RPMI7951 (cell line): ENCODE measurements at places on chromosomes 5 and 9. TPM values are rescaled to one million over a fixed set of nuclear protein-coding genes. Genes with fewer than 3 reads are reported as not detected.
A peak's percentile ranks its signal among the peaks of the same experiment; 100 is the strongest.

- DNase-seq: no peak
Observed at GRCh38 chr9:18799428-18799827, 233.6 kb downstream of the SAXO1 start.

DNA sequence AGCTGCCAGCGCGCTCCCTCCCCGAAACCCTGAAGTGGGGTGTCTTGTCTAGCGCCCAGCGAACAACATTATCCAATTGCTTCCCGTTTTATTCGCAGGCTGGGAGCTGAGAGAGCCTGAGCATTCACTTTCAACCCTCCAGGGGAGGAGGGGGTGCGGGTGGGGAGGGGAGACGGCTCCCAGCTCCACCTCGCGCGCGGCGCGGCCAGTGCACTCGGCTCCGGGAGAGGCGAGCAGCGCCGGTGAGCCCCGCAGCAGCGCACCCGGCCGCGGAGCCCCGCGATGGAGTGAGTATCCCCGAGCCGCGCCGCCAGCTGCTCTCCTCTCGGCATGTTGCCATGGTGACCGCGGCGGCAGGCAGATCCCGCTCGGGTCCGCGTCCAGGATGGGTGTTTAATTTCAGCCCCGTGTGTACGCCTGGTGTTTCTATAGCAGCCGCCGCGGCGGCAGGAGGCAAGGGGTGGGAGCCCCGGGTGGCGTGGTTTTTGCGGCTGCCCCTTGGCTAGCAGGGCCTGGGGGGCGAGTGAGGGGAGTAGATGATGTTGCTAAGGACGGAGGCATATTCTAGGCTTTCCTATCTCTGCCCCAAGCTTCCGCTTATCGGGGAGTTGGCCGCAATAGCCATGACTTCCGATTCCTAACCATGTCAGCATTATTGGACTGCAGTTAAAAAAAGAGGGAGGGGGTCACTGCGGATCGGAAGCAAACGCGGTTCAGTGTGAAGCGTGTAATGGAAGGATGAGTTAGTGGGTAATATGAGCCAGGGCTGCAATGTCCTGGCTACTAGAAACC is 139.2 kb upstream of the PALM2AKAP2 start:
- peak; percentile 76 for DNase-seq

- DNase-seq: no peak
Observed at GRCh38 chr5:135430135-135430437, 17.1 kb downstream of the DCANP1 start.

DNA sequence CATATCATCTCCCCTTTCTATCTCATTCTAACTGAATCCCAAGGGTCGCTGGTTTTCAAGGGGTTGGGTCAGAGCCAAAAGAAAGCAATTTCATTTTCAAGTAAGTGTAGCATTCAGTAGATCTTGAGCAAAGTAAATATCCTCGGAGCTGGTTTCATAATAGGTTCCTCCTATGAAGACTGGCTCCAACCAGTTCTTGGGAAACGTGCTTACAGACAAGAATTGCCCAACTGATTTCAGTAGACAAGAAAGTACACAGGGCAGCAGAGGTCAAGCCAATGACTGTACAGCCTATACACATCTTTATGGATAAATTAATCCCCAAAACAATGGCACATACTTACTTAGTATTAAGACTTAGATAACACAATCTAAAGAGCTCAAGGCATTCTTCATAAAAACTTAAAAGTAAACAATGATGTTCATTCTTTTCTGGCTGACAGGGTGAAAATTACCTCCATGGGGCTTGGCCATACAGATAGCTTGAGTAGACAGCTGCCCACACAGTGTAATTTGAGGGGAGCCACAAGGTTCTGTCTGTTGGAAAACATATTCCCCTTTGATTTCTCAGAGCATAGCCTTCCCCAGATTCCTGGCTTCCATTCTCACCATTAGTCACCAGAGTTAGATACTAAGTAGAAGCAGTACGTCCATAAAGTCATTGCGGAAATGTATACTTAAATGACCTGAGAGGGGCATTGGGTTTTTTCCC is 163.9 kb downstream of the ARRDC3 start:
- DNase-seq: peak; percentile 50

- no peak for DNase-seq
Observed at GRCh38 chr9:134868751-134869553, 11.7 kb upstream of the FCN2 start.

GRCh38 chr5:74477761-74478160 is 162.8 kb downstream of the ENC1 start:
- no peak for DNase-seq

- peak; percentile 66 for DNase-seq
Observed at GRCh38 chr9:5438301-5439162, 807 bp upstream of the PLGRKT start.

- DNase-seq: peak; percentile 88
Observed at GRCh38 chr5:148910686-148911361, 84.4 kb downstream of the ADRB2 start.

- peak; percentile 89 for DNase-seq
Observed at GRCh38 chr5:74382987-74383593, 257.4 kb downstream of the ENC1 start.

- DNase-seq: no peak
Observed at GRCh38 chr5:95727764-95728191, 3.4 kb upstream of the RHOBTB3 start.

GRCh38 chr5:145936401-145937131 is at the start of gene SH3RF2:
Gene SH3RF2, plus strand, starts transcription at chr5:145936578. Its CDS starts 1,351 bp downstream, at chr5:145937929.
- DNase-seq: peak; percentile 82

DNA sequence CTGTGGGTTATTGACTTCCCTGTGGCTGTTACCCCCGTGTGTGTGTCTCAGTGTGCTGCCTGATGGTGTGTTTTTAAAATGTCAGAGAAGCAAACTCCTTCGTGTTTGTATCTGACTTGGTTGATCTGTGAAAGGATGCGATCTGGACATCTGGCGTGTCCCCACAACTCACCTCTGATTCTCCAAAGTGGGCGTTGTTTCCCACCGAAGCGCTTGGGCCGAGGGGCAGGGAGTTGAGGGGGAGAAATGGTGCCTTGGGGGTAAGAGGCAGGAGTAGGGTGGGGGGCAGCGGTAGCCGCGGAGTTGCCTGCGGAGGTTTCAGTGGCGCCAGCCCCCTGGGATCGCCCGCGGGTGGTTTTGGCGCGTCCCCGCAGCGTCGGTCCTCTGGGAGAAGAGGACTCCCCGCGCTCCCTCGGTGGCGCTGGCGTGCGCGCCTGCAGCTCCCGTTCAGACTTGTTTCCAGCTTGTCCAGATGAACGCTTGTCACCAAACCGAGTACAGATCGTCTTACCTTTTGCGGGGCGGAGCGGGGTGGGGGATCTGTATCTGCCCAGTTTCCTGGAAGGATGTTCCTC is 1.1 kb downstream of the MAST4 start:
- no peak for DNase-seq

GRCh38 chr5:21623831-21624230 is 1229.3 kb downstream of the CDH12 start:
- no peak for DNase-seq

DNA sequence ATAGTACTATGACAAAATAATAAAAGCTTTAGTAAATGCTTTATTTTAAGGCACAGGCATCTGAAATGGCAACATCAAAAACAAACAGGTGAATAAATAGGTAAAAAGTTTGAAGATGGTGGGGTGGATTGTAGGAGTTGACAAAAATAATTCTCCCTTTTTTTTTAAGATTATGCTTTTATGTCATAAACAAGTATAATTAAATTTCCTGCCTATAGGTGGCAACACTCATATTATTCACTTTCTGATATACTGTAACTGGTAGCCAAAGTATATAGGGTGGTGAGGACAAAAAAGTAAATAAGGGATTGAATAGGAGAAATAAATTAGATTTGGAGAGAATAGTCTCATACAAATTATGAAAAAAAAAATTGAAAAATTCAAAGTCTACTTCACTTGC is 120.0 kb upstream of the ACOT12 start:
- DNase-seq: peak; percentile 5

DNA sequence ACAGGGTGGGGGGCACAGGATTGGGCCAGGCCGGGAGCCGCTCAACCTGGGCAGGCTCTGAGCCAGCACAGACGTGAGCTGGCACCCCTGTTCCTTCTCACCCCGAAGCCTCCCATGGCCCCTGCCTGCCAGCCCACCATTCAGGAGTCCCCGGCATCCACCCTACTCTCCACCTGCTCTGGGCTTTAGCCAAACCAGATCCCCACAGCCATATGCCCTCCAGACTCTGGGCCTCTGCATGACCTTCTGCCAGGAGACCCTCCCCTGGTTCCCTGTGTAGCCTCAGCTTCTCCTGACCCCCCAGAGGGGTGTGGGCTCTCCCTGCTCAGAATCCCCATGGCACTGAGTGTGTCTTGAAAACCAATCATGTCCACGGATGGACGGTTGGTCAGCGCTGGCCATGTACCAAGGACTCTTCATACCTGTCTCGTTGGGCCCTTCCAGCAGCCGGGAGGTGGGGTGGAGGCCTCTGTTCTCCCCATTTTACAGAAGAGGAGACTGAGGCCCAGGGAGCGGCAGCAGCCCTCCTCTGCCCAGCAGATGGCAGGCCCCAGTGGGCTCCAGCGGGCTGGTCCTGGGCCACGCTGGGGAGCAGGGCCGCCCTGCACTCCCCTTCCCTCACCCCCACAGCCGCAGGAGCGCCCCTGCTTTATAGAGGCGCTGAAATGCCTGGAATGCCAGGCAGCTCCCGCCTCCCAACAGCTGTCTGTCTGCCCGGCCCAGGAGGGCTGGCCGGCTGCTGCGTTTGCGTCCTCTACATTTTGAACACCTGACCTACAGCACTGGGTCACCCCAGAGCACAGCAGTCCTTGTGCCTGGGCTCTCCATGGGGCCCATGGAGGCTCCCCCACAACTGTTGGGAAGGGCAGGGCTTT is 3.5 kb upstream of the MYMK start:
- DNase-seq: no peak

DNA sequence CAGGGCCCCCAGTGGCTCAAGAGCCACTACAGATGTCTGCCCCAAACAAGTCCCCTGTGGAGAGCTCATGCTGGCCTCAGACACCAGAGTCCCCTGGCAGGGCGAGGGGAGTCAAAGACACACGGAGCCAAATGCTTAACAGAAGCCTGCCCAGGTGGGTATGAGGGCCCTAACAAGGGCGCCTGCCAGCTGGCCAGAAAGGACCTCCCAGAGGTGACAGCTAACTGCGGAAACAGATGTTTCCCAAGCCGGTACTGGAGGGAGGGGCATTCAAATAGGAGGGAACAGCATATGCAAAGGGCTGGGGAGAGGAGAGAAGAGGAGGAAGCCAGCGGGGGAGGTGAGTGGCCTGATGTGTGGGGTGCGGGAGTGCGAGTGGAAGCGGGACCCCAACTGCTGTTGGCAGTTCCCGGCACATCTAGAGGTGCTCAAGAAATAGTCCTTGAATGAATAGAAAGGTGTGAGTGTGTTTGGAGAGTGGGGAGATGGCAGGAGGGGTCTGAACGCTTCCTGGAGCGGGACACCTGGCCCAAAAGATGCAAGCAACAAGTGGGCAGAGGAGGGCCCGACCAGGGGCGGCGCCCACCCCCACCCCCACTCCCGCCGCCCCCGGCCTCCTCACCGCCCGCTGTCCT is 824 bp downstream of the MXD3 start:
- peak; percentile 44 for DNase-seq

- DNase-seq: peak; percentile 54
Observed at GRCh38 chr5:137560420-137560819, 61.3 kb upstream of the SPOCK1 start.

- DNase-seq: no peak
Observed at GRCh38 chr5:131389096-131389868, 125.4 kb downstream of the CDC42SE2 start.

DNA sequence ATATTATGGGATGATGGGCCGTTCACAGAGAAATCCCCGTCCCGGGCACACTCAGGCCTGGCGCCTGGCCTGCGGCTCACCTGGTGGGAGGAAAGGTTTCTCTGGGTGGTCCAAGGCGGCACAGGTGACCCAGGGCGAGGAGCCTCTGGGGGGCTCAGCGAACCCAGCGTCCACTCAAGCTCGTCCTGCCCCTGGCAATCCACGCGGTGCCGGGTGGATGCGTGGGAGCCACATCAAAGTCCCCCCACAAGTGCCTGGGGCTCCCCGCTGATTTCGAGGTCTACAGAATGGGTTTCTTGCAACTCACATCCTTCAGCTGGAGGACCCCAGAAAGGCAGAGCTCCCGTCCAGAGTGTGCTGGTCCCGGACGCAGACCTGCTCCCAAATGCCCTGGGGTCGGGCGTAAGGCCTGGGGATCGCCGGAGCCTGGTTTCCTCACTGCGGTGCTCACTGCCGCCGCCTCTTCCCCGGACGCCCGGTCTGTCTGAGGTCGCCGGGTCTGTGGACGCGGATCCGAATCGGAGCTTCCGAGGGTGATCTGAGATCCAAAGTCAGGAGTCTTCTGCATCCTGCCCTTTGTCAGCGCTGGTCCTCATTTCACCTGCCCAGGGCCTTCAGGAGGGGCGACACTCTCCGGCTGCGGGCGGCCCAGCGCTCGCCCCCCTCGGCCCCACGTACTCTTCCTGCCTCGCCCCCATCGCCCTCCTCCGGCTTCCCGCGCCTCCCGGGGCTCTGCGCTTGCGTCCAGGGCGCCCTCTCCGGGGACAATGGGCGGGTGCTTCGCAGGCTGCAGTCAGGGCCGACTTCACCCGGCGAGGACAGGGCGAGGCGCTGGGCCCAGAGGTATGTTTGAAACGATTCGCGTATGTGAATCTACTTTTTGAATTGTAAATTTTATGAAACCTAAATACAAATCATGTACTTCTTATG is 20.0 kb upstream of the RUFY1 start:
- peak; percentile 24 for DNase-seq

GRCh38 chr5:173051746-173052145 is 4.4 kb upstream of the CREBRF start:
- DNase-seq: no peak

DNA sequence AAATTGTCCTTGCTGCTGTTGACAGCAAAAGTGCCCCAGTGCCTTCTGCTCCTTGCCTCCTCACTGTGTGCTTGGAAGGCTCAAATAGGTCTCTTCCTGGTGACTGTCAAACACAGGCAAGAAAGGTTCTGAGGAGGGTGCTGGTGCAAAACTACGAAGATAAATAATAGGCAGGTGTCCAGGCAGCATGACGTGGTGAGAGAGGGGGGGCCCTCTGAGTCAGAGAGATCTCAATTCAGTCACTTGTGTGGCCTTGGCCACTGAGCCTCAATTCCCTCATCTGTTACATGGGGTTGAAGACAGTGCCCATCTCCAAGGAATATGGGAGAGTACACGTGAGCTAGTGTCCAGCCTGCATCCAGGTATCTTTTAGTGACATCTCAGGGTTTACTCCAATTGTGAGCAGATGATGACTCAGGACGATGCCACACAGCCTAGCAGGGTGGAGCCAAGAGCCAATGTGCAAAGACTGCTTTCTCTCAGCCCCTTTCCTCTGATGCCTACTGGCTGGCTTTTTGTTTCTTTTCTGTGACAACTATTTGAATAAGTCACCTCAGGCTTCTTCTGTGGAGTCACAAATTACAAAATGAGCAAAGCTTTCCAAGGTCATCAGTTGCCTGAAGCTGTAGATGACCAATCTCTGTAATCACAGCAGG is 29.7 kb upstream of the SMIM32 start:
- DNase-seq: peak; percentile 4

GRCh38 chr9:87122947-87123685 is 175.8 kb upstream of the GAS1 start:
- DNase-seq: peak; percentile 75

- DNase-seq: no peak
Observed at GRCh38 chr9:120593955-120594277, 13.9 kb upstream of the CDK5RAP2 start.

WNK2 gene
- not detected in 2 replicates for total RNA-seq

PCDHB14 gene
- total RNA-seq: 0.72 and 0.88 TPM in 2 replicates

SLC46A2 gene
- not detected in 2 replicates for total RNA-seq

EDIL3 gene
- total RNA-seq: 45.8 and 58.4 TPM in 2 replicates

PGM5 gene
- total RNA-seq: 0.36 and 2.9 TPM in 2 replicates

SEMA5A gene
- total RNA-seq: 12.0 and 14.3 TPM in 2 replicates

GABRA6 gene
- total RNA-seq: not detected in 2 replicates

BTNL9 gene
- not detected in 2 replicates for total RNA-seq

BHMT2 gene
- not detected in 2 replicates for total RNA-seq

SLC36A1 gene
- 2.4 and 2.5 TPM in 2 replicates for total RNA-seq

ZNF454 gene
- not detected in 2 replicates for total RNA-seq
